ENCODE measurements at places on chromosomes 7 and 10. TPM values are rescaled to one million over a fixed set of nuclear protein-coding genes. Genes with fewer than 3 reads are reported as not detected.

GRCh38 chr10:101778781-101779543 is 3.0 kb upstream of the FGF8 start:
- DNase-seq = peak; percentile 43
- H3K27ac ChIP-seq = no peak overlapping the region
- peaks cover 47% of the 10 kb centered on the region for H3K36me3 ChIP-seq
- H3K4me1 ChIP-seq = peaks cover 31% of the 10 kb centered on the region
- peak overlapping the region; percentile 94 for H3K4me3 ChIP-seq

- no peak overlapping the region for H3K27ac ChIP-seq
- no peaks in the 10 kb centered on the region for H3K36me3 ChIP-seq
- H3K4me3 ChIP-seq = no peak overlapping the region
These were observed 9.3 kb downstream of the KNDC1 start for GRCh38 chr10:133169173-133169947.

DNA sequence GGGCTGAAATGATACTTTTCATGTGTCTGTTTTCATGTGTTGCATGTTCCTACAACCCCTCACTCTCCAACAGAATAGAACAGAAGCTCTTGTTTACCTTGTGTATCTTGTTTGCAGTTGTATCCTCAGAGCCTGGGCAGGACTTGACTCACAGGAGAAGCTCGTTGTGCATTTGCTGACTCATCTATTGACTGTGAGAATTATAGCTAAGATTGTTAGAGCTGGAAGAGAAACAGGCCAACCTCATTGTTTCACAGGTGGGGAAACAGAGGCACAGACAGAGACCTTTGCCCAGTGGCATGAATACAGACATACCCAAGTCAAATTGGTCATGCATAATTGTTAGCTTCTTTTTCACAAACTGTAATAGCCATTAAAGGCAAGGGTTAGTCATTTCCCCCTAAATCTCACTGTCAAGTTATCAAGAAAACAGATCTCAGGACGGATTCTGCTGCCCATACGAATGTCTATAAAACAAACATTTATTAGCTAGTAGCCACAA is 4.6 kb upstream of the TSPAN15 start:
- DNase-seq = no peak
- no peaks in the 10 kb centered on the region for H3K27me3 ChIP-seq
- H3K27ac ChIP-seq = no peak overlapping the region
- H3K36me3 ChIP-seq = no peaks in the 10 kb centered on the region
- H3K4me1 ChIP-seq = peaks cover 4% of the 10 kb centered on the region

- no peaks in the 10 kb centered on the region for H3K36me3 ChIP-seq
- no peaks in the 10 kb centered on the region for H3K4me1 ChIP-seq
- H3K4me3 ChIP-seq = no peak overlapping the region
- no peak for DNase-seq
- H3K27ac ChIP-seq = no peak overlapping the region
- no peaks in the 10 kb centered on the region for H3K27me3 ChIP-seq
These were observed 107.8 kb downstream of the ANK3 start for GRCh38 chr10:60281792-60282353.

DNA sequence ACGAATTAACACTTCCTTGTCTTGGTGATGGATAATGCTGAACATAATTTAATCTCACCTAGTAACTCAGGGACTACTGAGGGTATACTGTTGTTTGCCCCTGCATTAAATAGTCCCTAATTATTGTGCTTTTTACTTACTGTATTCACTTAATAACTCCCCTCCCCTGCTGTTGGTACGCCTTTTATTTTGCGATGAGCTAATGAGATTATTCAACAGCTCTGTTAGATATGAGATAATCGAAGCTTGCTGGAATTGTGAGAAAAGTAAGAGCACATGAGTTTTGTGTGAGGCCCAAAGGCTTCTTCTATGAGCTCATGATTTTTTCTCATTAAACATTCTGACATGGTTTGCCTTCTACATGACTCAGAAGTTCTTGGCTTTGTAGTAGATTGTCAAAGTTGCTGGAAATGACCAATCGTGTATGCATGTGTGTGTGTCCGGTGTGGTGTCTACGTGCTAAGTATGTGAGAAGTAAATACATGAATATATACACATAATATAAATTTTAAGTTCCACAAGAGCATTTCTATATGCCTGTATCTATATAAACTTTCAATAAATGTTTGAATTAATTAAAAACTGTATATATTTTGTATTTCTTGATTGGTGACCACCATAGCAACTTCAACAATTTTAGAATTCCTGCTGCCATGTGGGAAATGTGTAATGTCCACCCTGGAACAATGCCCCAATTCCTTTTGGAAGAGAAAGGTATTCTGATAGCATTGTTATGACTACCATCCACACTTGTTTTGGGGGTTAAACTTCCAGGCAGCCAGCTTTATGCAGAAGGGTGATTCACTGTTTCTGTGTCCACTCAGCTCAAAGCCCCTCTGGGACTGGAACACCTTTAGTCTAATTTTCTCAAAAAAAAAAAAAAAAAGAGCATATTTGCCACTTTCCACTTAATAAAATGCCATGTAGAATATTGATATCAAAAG is 106.2 kb downstream of the SAMD9 start:
- H3K4me3 ChIP-seq = no peak overlapping the region
- peaks cover 9% of the 10 kb centered on the region for H3K4me1 ChIP-seq
- DNase-seq = no peak
- H3K27ac ChIP-seq = no peak overlapping the region
- H3K36me3 ChIP-seq = no peaks in the 10 kb centered on the region

GRCh38 chr7:46940178-46940577 is 641.7 kb downstream of the TNS3 start:
- no peaks in the 10 kb centered on the region for H3K4me1 ChIP-seq
- no peak for DNase-seq

DNA sequence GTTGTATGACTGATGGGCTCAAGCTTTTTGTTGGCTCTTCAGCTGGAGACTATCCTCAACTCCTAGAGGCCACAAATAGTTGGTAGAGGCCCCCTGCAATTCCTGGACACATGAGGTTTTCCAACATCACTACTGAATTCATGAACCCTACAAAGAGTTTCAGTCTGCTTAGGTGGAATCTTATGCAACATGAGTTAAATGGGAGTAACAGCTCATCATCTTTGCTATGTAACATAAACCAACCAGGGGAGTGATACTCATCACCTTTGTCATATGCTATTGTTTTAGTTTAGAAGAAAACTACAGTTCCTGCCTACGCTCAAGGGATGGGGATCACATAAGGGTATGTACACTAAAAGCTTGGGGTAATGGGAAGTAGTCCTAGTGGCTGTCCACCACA is 729.4 kb downstream of the SORCS1 start:
- no peaks in the 10 kb centered on the region for H3K36me3 ChIP-seq
- DNase-seq = no peak
- no peaks in the 10 kb centered on the region for H3K27me3 ChIP-seq

DNA sequence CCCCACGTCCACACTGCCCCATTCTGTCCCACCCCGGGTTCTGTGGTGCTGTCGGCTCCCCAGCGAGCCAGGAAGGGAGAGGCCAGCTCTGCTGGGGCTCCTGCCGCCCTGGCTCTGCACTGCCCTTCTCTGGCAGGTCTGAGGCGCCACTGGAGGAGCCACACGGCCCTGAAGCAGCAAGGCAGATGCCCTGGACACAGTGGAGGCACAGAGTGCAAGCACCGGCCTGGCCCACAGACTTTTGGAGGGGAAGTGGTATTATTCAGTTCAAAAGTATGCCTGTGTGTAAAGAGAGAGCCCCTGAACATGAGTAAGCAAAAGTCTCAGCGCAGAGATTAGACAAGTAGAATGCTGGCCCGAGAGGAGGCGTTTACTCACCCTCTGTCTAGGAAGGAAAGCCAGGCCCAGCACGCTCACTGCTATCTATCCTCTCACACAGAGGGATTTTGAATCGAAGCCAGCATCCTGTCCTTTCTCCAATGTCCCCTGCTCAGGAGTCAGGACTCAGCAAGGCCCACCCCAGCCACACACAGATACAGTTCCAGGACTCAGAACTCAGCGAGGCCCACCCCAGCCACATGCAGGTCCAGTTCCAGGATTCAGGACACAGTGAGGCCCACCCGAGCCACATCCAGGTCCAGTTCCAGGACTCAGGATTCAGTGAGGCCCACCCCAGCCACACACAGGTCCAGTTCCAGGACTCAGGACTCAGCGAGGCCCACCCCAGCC is 115.0 kb downstream of the EGFR start:
- no peak overlapping the region for H3K4me3 ChIP-seq
- no peak for DNase-seq
- no peak overlapping the region for H3K27ac ChIP-seq
- H3K4me1 ChIP-seq = peaks cover 11% of the 10 kb centered on the region

GRCh38 chr10:118571123-118571522 is 24.3 kb downstream of the PRLHR start:
- H3K4me3 ChIP-seq = no peak overlapping the region
- H3K4me1 ChIP-seq = no peaks in the 10 kb centered on the region
- H3K27ac ChIP-seq = no peak overlapping the region
- H3K36me3 ChIP-seq = no peaks in the 10 kb centered on the region
- H3K27me3 ChIP-seq = no peaks in the 10 kb centered on the region

DNA sequence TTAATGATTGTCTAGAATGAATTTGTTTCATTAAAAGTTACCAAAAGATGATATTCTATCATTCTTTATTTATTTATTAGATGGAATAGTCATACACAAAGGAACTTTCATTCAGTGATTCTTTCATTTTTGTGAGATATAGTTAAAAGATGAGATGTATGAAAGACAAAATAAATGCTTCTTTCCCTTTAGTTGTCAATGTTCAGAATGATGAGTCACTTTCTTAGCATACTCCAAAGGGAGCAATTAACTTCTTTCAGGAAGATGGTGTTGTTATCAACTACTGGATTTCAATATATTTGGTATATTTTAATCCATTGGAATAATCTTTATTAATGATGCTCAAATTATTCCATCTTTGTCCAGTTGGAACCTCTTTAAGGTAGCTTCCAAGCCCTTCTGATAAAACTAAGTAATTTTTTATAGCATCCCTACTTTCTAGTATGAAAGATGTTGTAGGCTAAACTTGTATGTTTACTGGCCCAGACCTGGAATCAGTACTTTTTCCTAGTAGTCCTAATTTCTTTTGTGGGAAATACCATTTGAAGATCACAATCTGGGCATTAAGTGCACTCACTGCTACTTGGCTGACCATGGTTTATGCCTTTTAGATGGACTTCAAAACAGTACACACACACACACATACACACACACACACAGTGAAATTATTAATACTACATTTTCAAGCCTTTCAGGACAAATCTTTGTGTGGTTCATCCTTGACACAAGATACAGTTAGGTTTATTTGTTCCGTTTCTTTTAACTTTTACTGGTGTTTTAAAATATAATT is 2.5 kb downstream of the GIMAP7 start:
- no peaks in the 10 kb centered on the region for H3K27me3 ChIP-seq
- peak overlapping the region; percentile 99 for H3K27ac ChIP-seq
- H3K4me3 ChIP-seq = peak overlapping the region; percentile 98

DNA sequence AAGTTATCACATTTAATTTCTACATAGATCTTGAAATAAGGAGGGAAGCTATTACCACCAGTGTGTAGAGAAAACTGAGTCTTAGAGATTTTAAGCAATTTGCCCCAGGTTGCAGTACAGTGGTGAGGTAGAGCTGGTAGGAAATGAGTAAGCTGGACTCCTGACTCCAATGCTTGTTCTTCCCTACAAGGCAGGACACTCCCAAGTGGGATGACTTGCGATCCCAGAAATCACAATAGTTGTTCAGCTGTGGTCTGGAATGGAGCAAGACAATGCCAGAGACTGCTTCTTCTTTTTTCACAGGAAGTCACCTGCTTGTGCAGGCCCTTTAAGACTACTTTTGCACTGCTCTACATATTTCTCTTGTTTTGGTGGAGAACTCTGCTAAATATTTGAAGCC is 327.2 kb upstream of the BMPER start:
- no peak overlapping the region for H3K4me3 ChIP-seq
- H3K4me1 ChIP-seq = no peaks in the 10 kb centered on the region
- H3K27ac ChIP-seq = no peak overlapping the region
- H3K36me3 ChIP-seq = peaks cover 14% of the 10 kb centered on the region

DNA sequence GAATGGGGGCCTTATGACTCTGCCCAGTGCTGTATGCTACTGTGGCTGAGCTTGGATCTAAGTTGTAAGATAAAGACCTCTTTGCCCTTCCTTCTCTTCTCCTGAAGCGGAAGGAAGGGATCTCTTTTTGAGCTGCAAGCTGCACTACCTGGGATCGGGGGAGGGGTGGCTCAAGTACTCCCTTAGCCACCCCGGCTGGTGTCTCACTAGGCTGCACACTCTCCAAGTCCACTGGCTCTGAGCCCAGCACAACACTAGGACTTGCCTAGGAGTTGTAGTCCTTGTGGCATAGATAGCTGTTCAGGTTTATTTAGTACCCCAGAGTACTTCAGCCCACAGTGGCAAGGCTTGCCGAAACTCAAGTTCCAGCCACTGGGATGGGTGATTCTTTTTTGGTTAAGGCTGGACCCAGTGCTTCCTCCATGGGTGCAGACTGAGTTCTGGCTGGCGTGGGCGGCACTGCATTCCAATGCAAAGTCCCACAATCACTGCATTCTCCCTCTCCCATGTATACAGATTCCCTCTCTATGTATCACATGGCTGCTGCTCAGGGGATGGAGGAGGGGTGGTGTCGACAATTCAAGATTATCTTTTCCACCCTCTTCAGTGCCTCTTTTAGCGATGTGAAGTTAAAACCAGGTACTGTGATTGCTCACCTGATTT is 76.2 kb upstream of the SLC25A13 start:
- no peak overlapping the region for H3K4me3 ChIP-seq
- no peak for DNase-seq
- H3K27me3 ChIP-seq = peaks cover 8% of the 10 kb centered on the region
- no peak overlapping the region for H3K27ac ChIP-seq
- H3K36me3 ChIP-seq = no peaks in the 10 kb centered on the region

- no peak overlapping the region for H3K27ac ChIP-seq
- no peaks in the 10 kb centered on the region for H3K36me3 ChIP-seq
- H3K27me3 ChIP-seq = peaks cover 3% of the 10 kb centered on the region
- no peaks in the 10 kb centered on the region for H3K4me1 ChIP-seq
These were observed 81.8 kb downstream of the PTPN20 start for GRCh38 chr10:46992803-46993561.

- no peak overlapping the region for H3K4me3 ChIP-seq
- no peak for DNase-seq
- no peaks in the 10 kb centered on the region for H3K27me3 ChIP-seq
- H3K27ac ChIP-seq = no peak overlapping the region
- no peaks in the 10 kb centered on the region for H3K36me3 ChIP-seq
- no peaks in the 10 kb centered on the region for H3K4me1 ChIP-seq
These were observed 16.6 kb downstream of the DENND2A start for GRCh38 chr7:140623980-140624379.

DNA sequence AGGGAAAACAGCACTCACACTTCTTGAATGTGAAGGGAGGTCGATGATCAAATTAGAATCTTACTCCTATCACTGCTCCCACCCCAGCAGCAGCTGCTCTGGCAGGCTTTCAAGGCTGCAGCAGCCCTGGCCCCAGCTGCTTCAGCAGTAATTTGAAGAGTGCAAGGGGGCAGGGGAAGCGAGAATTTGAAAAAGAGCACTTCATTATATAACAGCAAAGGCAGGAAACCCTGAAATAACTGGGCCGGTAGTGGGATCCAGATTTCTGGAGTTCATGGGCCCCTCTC is 44.9 kb downstream of the MYPN start:
- no peak for DNase-seq
- H3K4me1 ChIP-seq = no peaks in the 10 kb centered on the region
- H3K4me3 ChIP-seq = no peak overlapping the region
- no peak overlapping the region for H3K27ac ChIP-seq

GRCh38 chr7:147465223-147465622 is 1125.3 kb upstream of the C7orf33 start:
- H3K27me3 ChIP-seq = no peaks in the 10 kb centered on the region
- no peak overlapping the region for H3K27ac ChIP-seq
- no peaks in the 10 kb centered on the region for H3K4me1 ChIP-seq
- no peak for DNase-seq

TRIM73 gene
- total RNA-seq = 4.1 TPM

GRK5 gene
- 15.6 TPM for total RNA-seq

SPOCK2 gene
- 134 TPM for total RNA-seq

GJD4 gene
- total RNA-seq = not detected

STEAP1 gene
- total RNA-seq = 0.51 TPM

OR13A1 gene
- not detected for total RNA-seq

EVX1 gene
- not detected for total RNA-seq

Measured in activated CD8-positive, alpha-beta T cell treated with anti-CD3 and anti-CD28 coated beads for 36 hours (primary cell).